Body of pancreas (tissue), 4 donors: ENCODE measurements at places on chromosomes 4 and X. TPM values are rescaled to one million over a fixed set of nuclear protein-coding genes. Genes with fewer than 3 reads are reported as not detected.

Gene PPEF1
- total RNA-seq: 0.78 TPM

Gene FGD1
- 2.3 TPM for total RNA-seq

Gene ARHGAP36
- not detected for total RNA-seq

Gene VCX2
- not detected for total RNA-seq

Gene IL21
- total RNA-seq: not detected

Gene NOX1
- not detected for total RNA-seq

Gene CTAG1A
- total RNA-seq: not detected

Gene MYOZ2
- not detected for total RNA-seq

Gene WDR17
- 6.3 TPM for total RNA-seq

Gene CTSO
- 10.9 TPM for total RNA-seq

Gene CLGN
- 2.3 TPM for total RNA-seq

Gene RADX
- 5.7 TPM for total RNA-seq

Gene JCHAIN
- 13.2 TPM for total RNA-seq

Gene ZNF595
- 21.4 TPM for total RNA-seq

Gene ADH4
- not detected for total RNA-seq

Gene FGFR3
- total RNA-seq: 196 TPM

Gene NWD2
- total RNA-seq: 0.26 TPM

Gene GPR143
- total RNA-seq: 2.3 TPM

Gene TXK
- total RNA-seq: 0.66 TPM

Gene SULT1B1
- total RNA-seq: 1.8 TPM

Gene PAGE2B
- total RNA-seq: not detected

Gene PI4K2B
- total RNA-seq: 5.3 TPM

Gene SLITRK4
- total RNA-seq: 0.33 TPM

Gene SLC38A5
- 83.8 TPM for total RNA-seq

Gene TAF7L
- not detected for total RNA-seq

Gene KLKB1
- total RNA-seq: 3.1 TPM

Gene GAGE12E
- total RNA-seq: not detected

Gene TLL1
- 3.6 TPM for total RNA-seq

Gene HCFC1
- 62.6 TPM for total RNA-seq

Gene AVPR2
- 0.66 TPM for total RNA-seq

Gene P2RY4
- total RNA-seq: not detected

Gene MAGEB2
- not detected for total RNA-seq

Gene APBB2
- 42.8 TPM for total RNA-seq

Gene SPACA5
- not detected for total RNA-seq
